ENCODE measurements at places on chromosomes 3 and 15.

GRCh38 chr3:135908225-135908624 is 57.3 kb upstream of the PPP2R3A start:
- no peak for DNase-seq

DNA sequence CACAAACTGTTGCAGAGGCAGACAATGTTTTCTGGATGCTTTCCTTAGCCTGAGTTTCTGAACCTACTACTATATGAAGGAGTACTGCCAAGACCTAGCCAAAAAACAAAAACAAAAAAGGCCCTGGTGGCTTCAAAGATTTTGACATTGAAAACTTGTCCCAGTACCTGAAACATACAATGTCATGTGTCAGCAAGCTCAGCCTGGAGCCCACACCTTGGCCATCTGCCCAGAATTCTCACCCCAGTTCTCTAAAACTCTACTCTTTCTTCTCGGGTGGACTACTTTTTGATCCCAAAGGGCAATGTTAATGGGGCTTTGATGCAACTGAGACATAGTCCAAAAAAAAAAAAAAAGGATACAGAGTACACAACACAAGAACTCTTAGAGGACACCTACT is 81.4 kb downstream of the FAM174B start:
- DNase-seq, result no peak

DNA sequence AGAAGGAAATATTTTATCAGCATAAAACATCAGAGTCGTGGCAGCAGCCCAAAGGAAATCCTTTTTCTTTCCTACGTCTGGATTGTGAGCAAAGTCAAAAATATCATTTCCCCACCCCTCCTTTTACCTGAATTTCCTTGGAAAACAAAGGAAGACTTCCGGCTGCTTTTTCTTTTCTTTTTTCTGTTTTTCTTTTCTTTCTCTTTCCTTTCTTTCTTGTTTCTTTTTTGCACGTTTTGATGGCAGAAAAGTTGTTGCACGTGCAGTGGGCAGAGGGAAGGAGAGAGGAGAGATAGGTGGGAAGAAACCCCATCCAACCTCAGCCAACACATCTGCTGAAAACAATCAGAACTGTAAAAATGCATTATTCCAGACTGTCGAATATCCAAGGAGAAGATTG is 544 bp upstream of the MYO1E start:
- no peak for DNase-seq

DNA sequence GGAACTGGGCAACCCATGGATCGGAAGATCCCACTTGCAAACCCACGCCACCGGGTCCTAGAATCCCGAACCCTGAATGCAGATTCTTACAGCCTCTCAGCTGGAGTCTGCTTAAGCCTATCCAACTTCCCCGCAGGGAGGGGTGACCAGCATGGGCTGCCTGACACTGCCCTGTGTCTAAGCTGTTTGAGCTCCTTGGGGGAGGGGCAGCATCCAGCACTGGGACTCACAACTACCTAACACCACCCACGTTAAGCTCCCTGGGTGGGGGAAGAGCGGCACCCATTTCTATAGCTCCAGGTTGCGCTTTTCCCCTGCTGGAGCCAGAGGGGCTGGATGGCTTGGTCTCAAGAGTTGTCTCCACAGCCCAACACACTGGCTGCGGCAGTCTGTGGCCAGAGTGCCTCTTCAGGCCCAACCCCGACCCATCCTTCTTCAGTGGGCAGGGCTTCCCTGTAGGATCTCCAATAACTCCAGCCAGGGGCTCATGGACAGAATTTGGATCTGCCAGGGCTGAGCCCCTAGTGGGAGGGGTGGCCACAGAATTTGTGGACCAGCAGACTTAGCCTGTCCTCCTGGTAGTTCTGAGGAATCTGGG is 649.2 kb downstream of the TUSC7 start:
- peak; percentile 17 for DNase-seq

DNA sequence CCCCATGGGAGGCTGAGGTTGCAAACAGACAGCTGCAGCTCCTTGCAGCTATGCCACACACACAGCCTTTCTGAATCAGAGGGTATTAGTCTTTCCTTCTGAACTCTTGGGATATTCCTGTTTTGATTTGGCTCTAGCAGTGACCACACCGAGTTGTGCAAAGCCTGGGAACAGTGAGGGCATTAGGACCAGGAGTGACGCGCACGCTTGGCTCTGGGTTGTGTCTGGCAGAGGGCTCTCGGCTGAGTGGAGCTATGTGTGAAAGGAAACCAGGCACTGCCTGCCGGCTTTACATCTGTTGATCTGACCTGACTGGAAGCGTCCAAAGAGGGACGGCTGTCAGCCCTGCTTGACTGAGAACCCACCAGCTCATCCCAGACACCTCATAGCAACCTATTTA is at the start of gene GALNT15:
GALNT15 (plus strand) TSS at position 292 of the 400 bp plus-strand sequence. CDS start 472 bp downstream, outside the sequence.
- DNase-seq, result no peak

DNA sequence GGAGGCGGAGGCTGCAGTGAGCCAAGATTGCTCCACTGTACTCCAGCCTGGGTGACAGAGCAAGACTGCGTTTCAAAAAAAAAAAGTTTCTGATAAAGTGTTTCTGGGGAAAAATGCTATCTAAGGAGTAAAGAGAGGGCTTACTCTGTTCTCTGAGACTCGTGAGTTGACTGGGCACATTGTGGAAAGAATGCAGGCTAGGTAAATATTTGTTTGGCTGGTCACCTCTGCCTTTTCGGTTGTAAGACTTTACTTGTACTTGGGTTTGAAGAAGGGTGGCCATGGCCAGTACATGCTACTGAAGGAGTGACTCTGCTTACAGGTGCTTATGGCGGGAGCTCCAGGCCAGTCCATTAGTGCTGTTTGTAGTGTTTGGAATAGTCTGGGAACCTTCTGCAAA is 68.7 kb downstream of the RUBCN start:
- DNase-seq, result no peak

- DNase-seq, result peak; percentile 68
Measured at GRCh38 chr15:40787344-40787841, 17.6 kb downstream of the C15orf62 start.

GRCh38 chr15:84909782-84910181 is 25.3 kb downstream of the SLC28A1 start:
- DNase-seq, result no peak

DNA sequence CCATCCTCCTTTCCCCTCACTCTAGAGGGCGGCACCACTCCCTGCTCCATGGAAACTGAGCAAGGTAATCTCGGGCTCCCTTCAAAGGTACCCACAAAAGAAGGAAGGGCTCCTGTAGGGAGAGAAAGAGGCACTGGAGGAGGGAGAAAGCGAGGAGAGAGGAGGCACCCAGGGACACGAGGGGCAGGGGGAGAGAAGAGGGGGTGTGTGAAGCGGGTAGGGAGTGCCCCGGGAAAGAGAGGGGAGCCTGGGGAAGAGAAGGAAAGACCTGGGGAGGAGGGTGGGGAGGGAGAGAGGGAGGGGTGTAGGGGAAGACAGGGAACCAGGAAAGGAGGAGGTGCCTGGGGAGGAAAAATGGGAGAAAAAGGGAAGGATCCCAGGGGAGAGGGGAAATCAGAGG is 523 bp downstream of the VILL start:
- no peak for DNase-seq

- DNase-seq, result no peak
Measured at GRCh38 chr3:69332934-69333333, 53.0 kb downstream of the FRMD4B start.

GRCh38 chr3:127471142-127471541 is 119.4 kb downstream of the TPRA1 start:
- DNase-seq, result no peak

DNA sequence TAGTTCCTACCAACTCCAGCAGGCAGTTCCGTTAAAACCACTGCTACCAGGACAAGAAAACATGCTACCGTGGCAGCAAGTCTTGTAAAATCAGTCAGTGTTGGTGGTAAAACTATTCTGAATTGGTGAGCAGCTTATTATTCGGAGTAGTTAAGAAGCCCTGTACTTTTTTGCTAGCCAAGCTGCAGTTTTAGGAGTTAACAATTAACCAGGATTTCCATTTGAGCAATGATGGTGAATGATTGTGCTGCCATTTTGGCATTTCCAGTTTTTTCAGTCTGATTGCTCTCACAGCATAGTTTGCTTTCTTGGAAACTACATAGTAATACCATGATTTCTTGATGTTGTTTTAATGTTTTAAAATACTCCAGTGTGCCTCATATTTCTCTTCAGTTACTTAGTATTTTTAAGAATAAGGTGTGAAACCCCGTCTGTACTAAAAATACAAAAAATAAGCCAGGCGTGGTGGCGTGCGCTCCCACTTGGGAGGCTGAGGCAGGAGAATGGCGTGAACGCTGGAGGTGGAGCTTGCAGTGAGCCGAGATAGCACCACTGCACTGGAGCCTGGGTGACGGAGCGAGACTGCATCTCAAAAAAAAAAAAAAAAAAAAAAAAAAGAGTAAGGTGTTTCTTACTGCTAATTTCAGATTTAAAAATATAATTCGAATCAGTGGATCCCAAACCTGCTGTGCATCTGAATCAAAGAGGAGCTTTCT is 43.8 kb upstream of the SCAANT1 start:
- no peak for DNase-seq

DNA sequence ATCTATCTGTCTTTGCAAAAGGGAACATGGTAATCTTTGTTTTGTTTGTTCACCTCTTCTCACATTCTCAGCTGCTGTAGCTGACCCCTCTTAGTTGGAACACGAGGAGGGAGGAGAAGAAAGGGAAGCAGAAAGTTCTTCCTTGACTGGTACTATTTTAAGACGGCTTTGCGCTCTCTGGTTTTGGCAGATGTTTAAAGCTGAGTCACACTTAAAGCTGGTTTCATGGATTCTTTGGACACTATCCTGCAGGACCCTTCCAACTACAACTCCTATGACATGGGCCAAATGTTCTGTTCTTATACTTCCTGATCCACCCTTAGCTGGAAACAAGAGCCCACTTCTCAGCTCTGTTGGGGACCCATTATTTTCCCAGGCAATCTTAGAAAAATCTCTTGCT is 40.6 kb upstream of the FXR1 start:
- no peak for DNase-seq

DNA sequence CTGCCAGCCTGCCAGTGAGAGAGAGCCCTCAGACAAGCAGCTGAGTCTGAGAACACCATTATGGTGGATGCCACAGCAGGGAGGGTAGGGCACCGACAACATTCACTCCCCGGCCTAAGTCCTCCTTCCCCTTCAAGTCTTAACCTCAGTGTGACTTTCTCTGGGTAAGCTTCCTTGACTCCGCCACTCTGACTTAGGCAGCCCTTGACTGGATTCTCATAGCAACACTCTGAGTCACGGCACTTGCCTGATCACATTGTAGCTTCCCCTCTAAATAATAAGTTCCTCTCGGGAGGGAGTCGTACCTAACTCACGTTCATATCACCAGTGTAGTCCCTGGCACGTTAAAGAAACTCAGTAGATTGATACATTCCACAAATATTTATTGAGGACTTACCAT is 180.5 kb downstream of the FOXB1 start:
- no peak for DNase-seq

- DNase-seq, result no peak
Measured at GRCh38 chr3:17905996-17906395, 163.6 kb upstream of the TBC1D5 start.

- DNase-seq, result peak; percentile 37
Measured at GRCh38 chr15:70096215-70097062, 1.3 kb downstream of the TLE3 start.

- DNase-seq, result no peak
Measured at GRCh38 chr3:46440531-46441294, 24.0 kb downstream of the LTF start.

- no peak for DNase-seq
Measured at GRCh38 chr3:13533885-13534301, 15.0 kb upstream of the FBLN2 start.

- DNase-seq, result peak; percentile 94
Measured at GRCh38 chr3:134364061-134364935, 9.9 kb downstream of the AMOTL2 start.

DNA sequence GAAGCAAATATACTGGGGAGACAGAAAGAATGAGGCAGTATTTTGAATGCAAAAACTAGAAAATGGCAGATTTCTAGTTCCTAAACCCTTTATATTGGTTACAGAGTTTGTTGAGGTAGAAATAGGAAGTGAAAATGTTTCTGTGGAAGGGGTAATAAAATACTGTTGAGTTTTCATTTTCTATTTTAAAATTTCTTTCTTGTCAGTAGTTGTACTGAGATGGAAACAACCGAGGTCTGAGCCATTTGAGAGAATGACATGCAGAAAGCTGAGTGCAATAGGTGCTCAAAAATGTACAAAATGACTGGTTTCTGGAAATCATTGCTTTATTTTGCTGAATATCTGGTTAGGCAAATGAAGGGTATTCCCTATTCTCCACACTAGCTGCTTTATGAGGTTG is 361.4 kb downstream of the CHL1 start:
- no peak for DNase-seq

- no peak for DNase-seq
Measured at GRCh38 chr15:45498701-45499100, 23.9 kb downstream of the SLC30A4 start.

- DNase-seq, result no peak
Measured at GRCh38 chr3:20072422-20072821, 32.2 kb downstream of the KAT2B start.

GRCh38 chr3:28792604-28793003 is 444.0 kb upstream of the AZI2 start:
- DNase-seq, result no peak

GRCh38 chr15:31275331-31276262 is 51.0 kb upstream of the KLF13 start:
- DNase-seq, result peak; percentile 35

- DNase-seq, result no peak
Measured at GRCh38 chr3:120089089-120089488, 5.2 kb downstream of the GSK3B start.

GRCh38 chr3:99418709-99419108 is 219.7 kb upstream of the COL8A1 start:
- DNase-seq, result no peak

GRCh38 chr3:70518356-70518755 is 205.9 kb upstream of the MDFIC2 start:
- DNase-seq, result no peak

DNA sequence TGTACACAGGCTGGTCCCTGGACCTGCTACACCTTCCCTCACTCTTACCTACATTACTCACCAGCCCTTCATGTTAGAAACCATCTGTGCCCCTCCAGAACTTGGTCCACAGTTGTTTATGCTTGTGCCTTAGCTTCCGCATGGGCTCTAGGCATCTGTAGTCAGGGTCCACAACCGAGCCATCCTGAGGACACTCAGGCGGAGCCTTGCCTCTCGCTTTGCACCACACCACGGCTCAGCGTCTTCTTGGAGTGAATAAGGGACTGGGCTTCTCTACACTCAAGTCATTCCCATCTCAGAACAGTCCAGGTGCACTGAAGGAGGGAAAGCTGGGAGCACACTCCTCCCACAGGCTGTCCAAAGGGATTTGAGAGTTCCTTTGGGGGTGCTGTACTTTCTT is 97.8 kb downstream of the HMG20A start:
- no peak for DNase-seq

All from mesothelial cell of epicardium (in vitro differentiated cells).